ENCODE measurements at places on chromosomes 3 and 15. TPM values are rescaled to one million over a fixed set of nuclear protein-coding genes. Genes with fewer than 3 reads are reported as not detected.

DNA sequence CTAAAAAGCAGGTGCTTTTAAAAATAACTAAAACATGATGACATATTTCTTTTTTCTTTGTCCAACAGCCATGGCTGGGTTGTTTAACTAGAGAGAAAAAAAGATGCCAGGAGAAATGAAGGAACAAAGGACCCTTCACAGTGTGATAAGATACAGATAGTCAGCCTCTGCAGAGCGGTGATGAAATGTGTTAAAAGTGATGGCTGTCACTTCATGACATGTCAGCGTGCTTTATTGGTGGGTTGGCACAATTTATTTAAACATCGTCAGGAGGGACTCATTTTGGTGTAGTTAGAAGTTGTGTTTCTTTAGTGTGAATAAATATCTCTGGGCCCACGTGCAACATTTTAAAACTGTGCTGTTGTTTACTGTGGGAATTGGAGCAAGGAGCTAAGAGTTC lies 887.4 kb upstream of the CFAP20DC start:
- DNase-seq: no peak

DNA sequence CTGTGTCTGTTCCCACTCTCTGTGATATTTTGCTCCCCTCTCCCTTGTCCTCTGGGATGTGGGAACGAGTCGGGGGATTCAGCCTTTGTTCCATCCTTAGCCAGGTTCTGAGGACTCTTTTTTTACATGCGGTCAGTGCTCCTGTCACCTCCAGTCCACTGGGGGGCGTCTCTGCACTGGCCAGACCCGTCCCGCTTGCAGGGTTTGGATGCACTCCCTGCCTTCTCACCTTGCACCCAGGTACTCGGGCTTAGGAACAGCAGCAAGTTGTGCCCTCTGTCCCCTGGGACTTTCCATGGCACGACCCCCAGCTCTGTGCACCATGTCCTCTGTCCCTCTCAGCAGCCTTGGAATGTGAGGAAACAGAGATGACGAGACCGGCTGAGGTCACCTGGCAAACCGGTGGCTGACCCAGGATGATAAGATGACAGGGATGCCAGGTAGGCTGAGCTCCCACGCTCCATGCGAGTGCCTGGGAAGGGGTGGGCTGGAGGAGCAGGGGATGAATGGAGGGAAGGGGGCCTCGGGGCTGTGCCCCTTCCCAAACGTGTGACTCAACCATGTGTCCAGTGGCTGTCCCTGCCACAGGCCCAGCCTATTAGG lies 27.3 kb upstream of the FGD5 start:
- DNase-seq: no peak

DNA sequence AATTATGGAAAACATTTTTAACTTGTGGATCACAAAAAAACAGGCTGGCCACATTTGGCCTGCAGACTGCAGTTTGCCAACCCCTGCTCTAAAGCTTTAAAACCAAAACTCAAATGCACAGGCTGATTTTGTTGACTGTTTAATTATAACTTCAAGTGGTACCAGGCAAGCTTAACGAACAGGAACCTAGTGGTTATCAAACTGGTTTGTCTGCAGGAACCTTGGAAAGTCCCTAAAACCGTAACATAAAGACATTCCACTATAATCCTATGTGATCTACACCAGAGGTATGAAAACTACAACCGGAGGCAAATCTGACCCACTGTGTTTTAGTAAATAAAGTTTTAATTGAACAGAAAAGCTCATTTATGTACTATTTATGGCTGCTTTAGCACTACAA lies 52.4 kb downstream of the TBL1XR1 start:
- DNase-seq: no peak

GRCh38 chr3:127053979-127054378 lies 71.1 kb downstream of the PLXNA1 start:
- no peak for DNase-seq

GRCh38 chr15:61654002-61654740 lies 406.1 kb downstream of the VPS13C start:
- DNase-seq: no peak

DNA sequence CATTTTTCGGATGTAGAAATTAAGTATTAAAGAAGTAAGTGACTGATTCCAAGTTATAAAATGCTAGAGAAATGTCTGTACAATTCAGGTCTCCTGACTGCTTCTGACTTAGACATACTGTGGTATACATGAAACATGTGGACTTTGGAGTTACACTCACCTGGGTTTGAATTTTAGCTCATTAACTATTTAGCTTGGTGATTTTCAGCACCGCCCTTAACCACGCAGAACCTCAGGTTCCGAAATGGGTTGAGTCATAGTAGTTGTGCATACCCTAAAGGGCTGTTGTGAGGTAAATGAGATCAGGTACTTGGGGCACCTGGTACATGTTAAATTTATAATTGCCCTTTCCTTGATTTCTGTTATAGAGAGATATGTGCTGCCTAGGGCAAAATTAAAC lies 32.9 kb upstream of the UTS2B start:
- no peak for DNase-seq

DNA sequence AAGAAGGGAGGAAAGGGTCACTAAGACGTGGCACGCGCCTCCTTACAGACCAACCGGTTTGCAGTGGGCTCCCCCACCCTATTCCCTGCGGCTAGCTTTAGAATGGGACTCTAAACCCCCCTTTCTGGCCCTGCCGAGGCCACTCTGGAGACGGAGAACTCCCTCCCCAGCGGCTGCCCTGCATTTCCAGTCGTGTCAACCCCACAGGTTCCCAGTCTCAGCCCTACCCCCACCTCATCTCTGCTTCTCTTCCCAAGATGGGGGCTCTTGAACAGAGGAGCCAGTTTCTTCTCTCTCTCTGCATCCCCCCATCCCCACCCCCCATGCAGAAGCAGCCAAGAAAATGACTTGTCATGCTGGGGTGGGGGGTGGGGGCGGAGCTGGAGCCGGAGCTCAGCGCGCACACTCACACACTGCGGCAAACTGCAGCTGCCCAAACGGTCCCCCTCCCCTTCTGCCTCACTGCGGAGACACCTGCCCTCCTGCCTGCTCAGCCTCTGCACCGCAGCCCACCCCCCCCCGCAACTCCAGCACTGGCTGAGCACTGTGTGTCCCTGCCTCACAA lies 871 bp downstream of the MAP1A start:
- DNase-seq: no peak

DNA sequence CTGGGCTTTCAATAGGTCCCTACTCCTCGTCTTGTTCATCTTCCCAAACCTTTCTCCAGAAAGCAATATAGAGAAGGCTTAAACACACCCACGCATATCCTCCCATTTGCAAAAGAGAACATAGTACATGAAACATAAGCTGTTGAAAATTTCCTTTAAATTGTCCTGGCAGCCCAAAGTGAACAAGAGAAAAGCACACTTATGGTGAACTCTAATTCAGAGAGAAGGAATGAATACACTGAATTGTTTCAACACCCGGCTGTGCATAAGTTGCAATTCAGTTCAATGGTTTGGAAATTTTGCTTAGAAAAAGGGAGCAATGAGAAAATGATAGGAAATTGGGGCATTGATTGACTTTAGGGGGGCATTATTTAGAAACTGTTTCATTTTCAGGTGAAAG lies 202.6 kb downstream of the TIGIT start:
- no peak for DNase-seq

DNA sequence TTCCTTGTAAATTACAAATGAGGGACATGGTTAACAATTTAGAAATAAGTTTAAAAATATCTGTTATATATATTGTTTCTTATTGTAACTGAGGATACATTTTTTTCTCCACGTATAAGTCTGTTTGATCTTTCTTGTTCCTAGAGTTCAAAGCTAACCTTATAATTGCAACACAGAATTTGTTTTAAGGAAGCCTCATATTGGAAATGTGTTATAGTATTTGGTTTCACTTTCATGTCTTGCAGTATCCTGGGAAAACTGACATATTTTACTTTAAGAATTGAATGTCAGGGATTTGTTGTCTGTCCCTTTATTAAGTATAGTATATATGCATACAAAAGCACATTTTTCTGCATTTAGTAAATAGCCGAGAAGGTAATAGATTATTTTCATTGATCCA lies 23.5 kb upstream of the NIT2 start:
- no peak for DNase-seq

DNA sequence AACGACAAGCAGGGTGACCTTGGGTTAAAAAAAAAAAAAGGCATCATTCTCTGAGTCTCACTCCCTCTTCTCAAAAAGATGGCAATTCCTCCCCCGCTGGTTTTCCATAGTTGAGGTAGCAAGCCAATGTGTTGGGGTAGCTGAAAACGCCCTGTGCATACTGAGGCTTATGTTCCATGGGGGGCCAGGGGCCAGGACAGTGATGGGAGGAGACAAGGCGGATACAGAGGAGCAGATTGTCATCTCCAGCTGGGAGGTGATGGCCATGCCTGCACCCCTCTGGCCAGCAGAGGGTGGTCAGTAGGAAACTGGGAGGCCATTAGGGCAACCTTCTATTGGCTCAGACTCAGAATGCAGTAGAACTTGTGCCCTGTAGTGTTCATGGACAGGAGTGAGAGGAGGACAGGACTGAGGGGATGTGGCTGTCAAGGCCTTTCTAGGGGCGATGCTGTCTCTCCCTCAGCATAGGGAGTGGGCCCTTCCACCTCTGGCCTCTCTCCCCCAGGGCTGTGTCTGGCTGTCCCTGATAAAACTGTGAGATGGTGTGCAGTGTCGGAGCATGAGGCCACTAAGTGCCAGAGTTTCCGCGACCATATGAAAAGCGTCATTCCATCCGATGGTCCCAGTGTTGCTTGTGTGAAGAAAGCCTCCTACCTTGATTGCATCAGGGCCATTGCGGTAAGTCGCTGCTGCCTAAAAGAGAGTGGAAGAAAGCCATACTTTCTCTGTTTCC lies 1.9 kb downstream of the TF start:
- no peak for DNase-seq

- no peak for DNase-seq
Measured at GRCh38 chr3:11077466-11077865, 76.8 kb upstream of the HRH1 start.

DNA sequence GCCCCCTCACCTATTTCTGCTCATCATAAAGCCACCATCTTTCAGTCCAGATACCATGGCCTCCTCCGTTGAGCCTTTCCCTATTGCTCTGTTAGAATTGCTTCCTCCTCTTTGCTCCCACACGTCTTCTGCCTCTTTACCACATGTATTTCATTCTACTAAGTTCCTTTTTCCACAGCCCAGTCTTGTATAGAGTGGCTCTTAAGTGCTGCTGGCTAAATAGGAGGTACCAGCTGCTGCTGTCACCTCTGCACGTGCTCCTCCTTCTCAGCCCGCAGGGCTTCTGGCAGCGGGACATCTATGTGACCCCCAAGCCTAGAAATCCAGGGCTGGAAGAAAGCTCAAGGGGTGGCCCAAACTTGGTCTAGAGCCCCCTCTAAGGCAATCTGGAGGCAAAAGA lies 38.8 kb upstream of the PLXND1 start:
- DNase-seq: no peak

- no peak for DNase-seq
Measured at GRCh38 chr3:4720316-4721075, 227.3 kb downstream of the ITPR1 start.

DNA sequence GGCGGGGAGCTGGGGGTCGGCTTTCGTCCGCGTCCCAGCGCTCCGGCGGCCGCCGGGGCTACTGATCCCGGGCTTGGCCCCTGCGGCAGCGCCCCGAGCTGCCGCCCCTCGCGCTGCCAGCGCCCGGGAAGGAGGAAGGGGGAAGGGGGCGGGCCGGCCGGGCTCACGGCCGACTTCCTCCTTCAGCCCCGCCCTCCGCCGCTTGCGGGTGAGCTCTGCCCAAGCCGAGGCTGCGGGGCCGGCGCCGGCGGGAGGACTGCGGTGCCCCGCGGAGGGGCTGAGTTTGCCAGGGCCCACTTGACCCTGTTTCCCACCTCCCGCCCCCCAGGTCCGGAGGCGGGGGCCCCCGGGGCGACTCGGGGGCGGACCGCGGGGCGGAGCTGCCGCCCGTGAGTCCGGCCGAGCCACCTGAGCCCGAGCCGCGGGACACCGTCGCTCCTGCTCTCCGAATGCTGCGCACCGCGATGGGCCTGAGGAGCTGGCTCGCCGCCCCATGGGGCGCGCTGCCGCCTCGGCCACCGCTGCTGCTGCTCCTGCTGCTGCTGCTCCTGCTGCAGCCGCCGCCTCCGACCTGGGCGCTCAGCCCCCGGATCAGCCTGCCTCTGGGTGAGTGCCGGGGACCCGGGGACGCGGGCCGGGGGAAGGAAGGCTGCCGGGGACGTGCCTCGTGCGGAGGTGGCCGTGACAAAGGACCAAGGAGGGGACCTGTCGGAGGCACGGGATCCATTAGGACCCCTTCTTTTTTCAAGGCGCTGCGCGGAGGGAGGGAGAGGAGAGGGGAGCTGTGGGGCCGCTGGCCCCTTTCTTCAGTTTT lies at the start of gene SEMA4B:
Gene SEMA4B (plus strand): TSS at position 201 of the 814 bp plus-strand sequence. CDS start 249 bp downstream, at position 450.
- DNase-seq: no peak

DNA sequence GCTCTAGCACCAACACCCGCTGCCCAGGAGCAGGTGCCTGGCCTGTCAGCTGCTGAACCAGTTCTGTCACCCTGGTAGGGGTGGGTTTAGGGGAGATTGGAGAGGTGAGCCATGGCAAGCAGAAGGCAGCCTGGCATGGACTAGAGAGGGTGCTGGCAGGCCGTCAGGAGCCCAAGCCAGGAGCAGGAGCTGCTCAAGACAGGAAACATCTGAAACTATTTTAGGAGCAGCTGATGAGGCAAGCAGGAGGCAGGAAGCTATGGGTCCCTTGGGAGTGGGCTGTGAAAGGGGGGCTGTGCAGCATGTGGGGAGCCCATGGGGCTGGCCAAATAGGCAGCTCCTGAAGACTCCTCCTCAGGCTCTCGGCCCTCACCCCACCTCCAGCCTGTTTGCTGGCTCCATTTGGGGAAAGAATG lies 2.3 kb downstream of the INKA1 start:
- peak; percentile 61 for DNase-seq

GRCh38 chr15:81419332-81419943 lies 45.4 kb upstream of the TMC3 start:
- DNase-seq: no peak

DNA sequence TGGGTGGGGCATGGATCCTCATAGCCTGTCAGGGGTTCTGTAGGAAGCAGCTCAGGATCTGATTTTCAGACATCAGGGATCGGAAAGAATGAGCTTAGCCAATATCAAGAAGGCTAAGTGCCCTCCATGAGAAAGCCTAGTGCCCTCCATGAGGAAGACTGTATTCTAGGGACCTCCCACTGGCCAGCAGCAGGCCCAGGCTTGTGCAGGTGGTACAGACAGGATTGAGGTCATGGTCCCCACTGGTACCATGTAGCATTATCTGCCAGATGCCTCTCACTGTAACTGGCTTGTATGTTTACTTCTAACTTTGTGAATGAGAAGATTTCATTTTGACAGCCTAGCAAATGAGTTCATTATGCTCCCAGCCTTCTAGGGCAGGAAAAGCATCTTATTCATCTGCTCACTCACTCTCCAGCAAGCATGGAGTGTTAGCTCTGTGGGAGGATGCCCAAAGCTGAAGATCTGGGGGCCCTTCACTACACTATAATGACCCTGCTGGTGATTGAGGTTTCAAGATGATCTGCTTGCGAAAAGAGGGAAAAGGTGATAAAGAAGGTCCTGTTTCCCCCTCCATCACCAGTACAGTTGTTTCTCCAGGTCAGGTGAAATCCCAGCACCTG lies 7.5 kb downstream of the EPHB1 start:
- DNase-seq: no peak

ARRDC4 gene
- 8.0 TPM for total RNA-seq

CPNE9 gene
- not detected for total RNA-seq

TGM4 gene
- not detected for total RNA-seq

LMAN1L gene
- not detected for total RNA-seq

CX3CR1 gene
- not detected for total RNA-seq

CFAP91 gene
- 0.70 TPM for total RNA-seq

SERINC4 gene
- total RNA-seq: not detected

RTP4 gene
- 0.78 TPM for total RNA-seq

DLL4 gene
- total RNA-seq: 213 TPM
